Activated naive CD4-positive, alpha-beta T cell treated with anti-CD3 and anti-CD28 coated beads for 36 hours (primary cell): ENCODE measurements at places on chromosomes 3 and 15. TPM values are rescaled to one million over a fixed set of nuclear protein-coding genes. Genes with fewer than 3 reads are reported as not detected.

- DNase-seq, result no peak
Observed at GRCh38 chr15:65957451-65957850, 88.2 kb downstream of the RAB11A start.

DNA sequence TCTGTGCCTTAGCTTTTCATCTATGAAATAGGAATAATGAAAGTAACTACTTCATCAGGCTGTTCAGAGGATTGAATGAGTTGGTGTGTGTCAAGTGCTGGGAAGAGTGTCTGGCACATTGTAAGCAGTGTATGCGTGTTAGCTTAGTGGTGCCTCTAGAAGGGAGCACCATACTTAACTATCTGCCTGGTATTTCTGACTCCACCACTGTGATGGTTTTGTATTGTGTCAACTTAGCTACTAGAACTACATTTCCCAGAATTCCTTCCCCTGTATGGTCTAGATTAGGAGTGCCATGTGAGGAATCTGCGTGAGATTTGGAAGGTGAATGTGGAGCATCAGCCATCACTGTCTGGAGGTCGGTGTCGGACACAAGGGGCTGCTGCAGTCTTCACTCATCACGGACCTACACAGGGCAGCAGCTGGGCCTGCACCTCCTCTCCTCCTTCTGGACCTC lies 115.4 kb upstream of the GALNT15 start:
- no peak for DNase-seq

GRCh38 chr3:19220311-19220710 lies 72.0 kb downstream of the KCNH8 start:
- DNase-seq, result no peak

DNA sequence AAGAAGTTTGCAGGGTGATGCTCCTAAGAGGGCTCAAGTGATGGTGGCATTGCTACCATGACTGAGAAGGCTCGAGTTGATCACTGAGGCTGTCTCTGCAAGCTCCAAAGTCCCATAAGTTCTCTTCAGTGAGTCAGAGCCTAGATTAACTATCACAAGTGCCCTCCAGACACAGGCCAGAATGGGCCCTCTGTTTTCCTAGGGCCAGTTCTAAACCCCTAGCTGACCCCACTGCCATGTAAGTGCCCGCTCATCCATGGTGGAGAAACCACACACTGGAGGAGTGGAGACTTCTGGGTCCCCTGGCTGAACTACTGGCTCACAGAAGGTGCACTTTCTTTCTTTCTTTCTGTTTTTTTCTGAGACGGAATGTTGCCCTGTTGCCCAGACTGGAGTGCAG lies 87.6 kb upstream of the WNT5A start:
- no peak for DNase-seq

DNA sequence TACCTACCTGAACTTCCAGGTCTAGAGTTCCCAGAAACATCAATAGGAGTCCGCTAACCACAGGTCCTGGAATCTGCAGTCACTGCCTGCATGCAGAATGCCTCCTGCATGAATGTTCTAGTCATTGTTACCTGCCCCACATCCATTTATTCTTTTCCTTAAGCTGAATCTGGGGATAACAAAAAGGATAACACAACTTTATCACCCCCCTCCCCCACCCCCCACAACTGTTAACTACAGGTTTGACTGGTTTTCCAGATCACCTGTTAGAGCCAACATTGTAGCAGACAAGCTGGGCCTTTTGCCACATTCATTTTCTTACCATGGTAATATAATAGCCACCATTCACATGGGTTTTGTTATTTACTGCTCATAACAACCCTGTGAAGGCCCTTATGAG lies 4.6 kb upstream of the CTSH start:
- no peak for DNase-seq

- no peak for DNase-seq
Observed at GRCh38 chr3:156781310-156782230, 44.6 kb upstream of the LEKR1 start.

DNA sequence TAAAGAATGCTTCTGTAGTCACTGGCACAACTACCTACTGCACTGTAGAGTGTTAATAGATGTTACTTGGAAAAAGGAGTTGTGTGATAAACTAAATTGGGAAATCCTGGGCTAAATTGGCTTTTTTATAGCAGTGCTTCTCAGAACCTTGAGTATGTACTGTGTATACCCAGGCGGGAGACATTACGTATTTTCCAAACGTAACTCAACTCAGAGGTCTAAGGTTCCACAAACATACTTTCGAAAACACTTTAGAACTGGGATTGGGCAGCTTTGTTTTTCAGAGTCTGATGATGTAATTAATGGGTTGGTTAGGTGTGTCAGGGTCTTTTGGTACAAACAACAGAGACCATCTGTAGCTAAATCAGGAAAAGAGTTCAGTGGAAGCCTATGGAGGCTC lies 53.5 kb upstream of the CHST2 start:
- no peak for DNase-seq

- peak; percentile 31 for DNase-seq
Observed at GRCh38 chr15:57323806-57324589, 52.3 kb upstream of the CGNL1 start.

GRCh38 chr3:21697707-21698106 lies 53.3 kb downstream of the ZNF385D start:
- DNase-seq, result no peak

DNA sequence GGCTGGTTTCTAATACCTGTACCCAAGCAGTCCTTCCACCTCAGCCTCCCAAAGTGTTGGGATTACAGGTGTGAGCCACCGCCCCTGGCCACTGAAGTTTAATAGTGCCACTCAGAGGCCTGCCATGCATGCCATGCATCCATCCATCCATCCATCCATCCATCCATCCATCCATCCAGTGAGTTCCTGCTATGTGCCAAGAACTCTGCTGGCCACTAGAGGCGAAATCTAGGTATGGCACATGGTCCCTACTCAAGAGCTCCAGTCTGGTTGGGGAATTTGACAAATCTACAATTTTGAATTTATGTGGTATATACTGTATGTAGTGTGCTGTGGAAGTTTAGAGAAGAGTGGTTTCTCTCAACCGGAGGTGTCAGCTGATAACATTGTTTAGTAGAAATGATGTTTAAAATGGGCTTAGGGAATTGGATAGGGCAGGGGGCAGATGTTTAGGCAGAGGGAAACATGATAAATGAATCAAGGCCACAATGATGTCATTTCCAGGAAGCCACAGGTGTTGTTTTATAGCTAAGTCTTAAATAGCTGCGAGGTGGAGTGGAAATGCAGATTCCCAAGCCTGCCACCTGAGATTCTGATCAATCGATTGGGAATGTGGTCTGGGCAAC lies 384.4 kb upstream of the C2CD4B start:
- DNase-seq, result peak; percentile 24

DNA sequence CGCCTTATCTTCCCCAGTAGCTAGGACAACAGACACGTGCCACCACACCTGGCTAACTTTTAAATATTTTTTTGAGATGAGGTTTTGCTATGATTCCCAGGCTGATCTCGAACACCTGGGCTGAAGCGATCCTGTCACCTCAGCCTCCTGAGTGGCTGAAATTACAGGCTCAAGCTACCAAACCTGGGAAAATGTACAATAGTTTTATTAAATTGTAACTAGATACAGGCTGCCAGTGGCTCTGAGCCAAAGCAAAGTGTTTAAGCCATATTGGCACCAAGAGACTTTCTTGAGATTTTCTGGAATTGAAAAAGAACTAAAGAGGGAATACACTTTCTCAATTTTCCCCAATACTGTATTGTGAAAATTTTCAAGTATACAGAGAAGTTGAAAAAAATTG lies 204.3 kb downstream of the SUCLG2 start:
- no peak for DNase-seq

GRCh38 chr15:85913461-85913860 lies 118.7 kb upstream of the KLHL25 start:
- DNase-seq, result no peak

GRCh38 chr15:51263116-51263515 lies 75.3 kb downstream of the CYP19A1 start:
- DNase-seq, result no peak

GRCh38 chr3:187491371-187491770 lies 123.2 kb downstream of the RTP4 start:
- no peak for DNase-seq

DNA sequence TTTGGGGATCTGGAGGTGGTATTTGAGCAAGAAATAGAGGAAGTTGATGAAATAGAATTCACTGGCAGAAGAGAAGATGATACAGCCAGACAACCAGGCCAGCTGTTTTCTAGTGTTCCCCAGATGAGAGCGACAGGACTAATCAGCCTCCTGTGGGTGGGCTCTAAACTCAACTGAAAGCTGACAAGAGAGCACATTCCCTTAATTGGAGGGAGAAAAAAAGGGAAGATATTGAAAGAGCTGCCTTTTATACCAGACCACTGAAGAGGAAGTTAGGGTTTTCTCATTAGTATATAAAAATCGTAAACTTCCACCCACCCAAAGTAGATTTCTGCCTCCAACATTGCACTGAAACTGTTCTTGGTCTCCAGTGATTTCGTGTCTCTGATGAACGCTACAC lies 6.5 kb upstream of the TM4SF19 start:
- no peak for DNase-seq

GRCh38 chr3:135981701-135982403 lies 16.3 kb downstream of the PPP2R3A start:
- DNase-seq, result no peak

GRCh38 chr15:92808598-92809063 lies 91.5 kb upstream of the CHD2 start:
- no peak for DNase-seq

GRCh38 chr3:126361211-126361610 lies 4.0 kb upstream of the KLF15 start:
- DNase-seq, result no peak

GRCh38 chr3:146747051-146747450 lies 141.9 kb upstream of the PLSCR5 start:
- no peak for DNase-seq

GRCh38 chr3:39814007-39814406 lies 4.6 kb downstream of the MYRIP start:
- DNase-seq, result no peak

DNA sequence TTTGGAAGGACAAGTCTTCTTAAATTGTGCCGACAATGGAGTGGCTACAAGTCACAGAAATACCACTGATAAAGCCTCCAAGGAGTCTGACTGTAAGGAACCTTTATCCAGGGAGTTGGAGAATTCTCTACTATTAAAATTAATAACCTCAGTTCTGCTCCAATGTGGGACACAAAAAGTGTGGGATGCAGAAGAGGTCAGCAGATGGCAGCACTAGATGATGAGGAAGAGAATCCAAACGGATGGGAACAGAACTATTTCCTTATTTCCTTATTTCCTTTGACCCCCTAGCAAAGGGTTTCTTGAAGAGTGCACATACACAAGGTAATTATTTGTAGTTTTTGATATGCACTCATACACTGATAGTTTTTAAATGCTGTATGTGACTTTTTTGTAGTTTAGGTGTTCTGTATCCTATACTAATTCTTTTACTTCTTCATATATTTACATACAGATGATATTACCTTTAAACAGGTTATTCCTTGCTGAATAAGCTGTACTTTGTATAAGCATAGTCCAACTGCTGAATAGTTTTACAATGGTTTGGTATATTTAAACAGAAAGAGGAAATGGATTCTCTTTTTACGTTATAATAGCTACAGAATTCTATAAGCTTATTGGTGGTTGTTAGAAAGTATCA lies 25.6 kb upstream of the NLGN1 start:
- DNase-seq, result peak; percentile 7

DNA sequence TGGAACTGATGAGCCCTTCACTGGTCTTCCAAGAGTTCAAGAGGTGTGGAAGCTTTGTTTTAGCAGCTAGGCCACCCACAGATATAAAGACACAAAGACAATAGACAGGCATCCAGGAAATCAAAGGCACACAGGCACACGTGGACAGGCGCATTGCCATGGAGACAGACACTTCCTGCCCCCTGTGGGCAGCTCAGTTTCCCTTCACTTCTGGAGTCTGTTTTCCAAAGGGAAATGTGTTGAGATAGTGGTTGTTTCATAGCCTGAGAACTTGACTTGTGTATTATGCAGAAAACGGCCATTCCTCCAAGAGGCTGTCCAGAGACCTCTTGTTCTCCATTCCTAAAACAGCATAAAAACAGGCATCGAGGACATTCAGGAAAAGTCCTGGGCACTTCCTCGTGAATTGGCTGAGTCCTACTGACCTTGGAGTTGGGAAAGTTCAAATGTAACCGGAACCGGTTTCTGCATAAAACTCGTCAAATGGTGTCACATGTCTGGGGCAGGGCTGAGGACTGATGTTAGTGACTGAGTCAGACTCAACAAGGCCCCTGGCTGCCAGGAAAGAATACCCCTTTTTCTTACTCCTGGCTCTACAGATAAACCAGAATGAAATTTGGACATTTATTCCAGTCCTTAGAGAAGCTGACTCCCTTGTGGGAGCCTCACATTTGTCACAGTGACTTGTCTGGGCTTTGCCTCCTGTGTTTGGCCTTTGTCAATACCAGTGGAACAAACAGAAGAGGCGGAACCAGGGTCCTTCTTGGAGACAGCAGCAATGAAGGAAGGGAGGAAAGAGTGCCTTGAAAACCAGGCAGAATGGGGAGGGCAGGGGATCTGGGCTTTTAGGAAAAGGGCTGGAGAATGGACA lies 1.3 kb downstream of the ALPK3 start:
- peak; percentile 40 for DNase-seq

- peak; percentile 40 for DNase-seq
Observed at GRCh38 chr15:40441565-40442531, 1.1 kb downstream of the BAHD1 start.

DNA sequence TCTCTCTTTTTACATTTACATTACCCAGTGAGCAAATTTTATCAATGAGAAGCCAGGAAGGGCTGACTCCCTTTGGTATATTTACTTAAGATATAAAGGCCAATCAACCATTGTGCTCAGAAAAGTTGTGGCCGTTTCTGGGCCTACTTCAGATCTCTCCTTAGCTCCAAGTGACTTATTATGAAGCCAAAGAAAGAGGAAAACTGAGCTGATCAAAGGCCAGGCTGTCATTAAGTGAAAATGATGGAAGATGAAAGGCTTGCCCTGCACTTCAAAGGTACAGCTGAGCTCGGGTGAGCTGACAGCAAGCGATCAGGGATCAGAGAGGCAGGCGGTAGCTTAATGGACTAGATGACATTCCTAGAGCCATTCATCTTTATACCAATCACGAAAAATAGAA lies 24.8 kb downstream of the VGLL4 start:
- no peak for DNase-seq

Gene NOX5
- total RNA-seq, result not detected

Gene ACAA1
- 58.7 TPM for total RNA-seq

Gene SNX22
- 0.47 TPM for total RNA-seq

Gene CAMKV
- total RNA-seq, result 0.86 TPM

Gene GP9
- total RNA-seq, result not detected

Gene MORC1
- not detected for total RNA-seq

Gene LRRC31
- not detected for total RNA-seq

Gene CCR1
- not detected for total RNA-seq

Gene MUC13
- not detected for total RNA-seq

Gene CPB1
- total RNA-seq, result not detected

Gene DAZL
- not detected for total RNA-seq

Gene SERPINI2
- not detected for total RNA-seq

Gene BFSP2
- total RNA-seq, result not detected

Gene EAF2
- 8.2 TPM for total RNA-seq
